NCI-H748 treated with DMSO at 0.1 percent for 48 hours (cell line): ENCODE measurements at places on chromosomes 4 and X.

- DNase-seq, result peak; percentile 35
Measured at GRCh38 chr4:74933562-74934015, 673 bp downstream of the PARM1 start.

DNA sequence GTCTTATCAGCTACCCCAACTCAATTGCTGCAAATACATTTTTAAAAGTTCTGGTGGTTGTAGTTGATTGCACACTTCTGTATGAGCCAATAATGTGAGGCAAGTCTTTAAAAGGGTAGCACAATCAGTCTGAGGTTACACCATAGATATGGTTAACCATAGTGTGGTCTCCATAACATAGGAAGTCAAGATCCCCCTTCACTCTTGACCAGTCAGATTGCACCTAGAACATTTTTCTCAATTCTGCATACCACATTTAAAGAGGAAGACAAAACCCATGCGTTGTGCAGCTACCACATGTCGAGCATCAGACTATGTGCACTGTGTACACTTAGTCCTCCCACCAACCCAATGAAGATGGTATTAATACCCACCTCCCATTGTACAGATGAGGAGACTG lies 26.5 kb upstream of the CYBB start:
- DNase-seq, result no peak

- DNase-seq, result no peak
Measured at GRCh38 chr4:82587826-82588540, 26.2 kb upstream of the TMEM150C start.

DNA sequence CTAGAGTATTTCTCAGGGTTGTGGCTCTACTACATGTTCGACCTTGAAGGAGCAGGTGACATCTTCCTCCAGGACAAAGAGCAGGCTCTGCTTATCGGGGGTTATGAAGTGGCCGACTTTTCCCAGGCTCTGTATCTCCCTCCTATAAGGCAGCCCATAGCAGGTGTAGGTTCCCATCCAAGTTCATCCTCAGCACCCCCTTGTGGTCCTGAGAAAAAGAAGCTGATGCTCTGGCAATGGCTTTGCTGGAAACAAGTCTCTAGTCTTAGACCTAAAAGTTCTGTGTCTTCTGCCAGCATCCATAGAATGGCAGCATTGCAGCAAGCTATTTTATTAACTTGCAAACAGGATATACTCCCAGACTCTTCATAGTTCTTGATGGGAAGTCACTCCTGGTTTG lies 836.6 kb upstream of the PRKX start:
- DNase-seq, result peak; percentile 5

- DNase-seq, result no peak
Measured at GRCh38 chrX:10198254-10198653, 41.5 kb downstream of the CLCN4 start.

DNA sequence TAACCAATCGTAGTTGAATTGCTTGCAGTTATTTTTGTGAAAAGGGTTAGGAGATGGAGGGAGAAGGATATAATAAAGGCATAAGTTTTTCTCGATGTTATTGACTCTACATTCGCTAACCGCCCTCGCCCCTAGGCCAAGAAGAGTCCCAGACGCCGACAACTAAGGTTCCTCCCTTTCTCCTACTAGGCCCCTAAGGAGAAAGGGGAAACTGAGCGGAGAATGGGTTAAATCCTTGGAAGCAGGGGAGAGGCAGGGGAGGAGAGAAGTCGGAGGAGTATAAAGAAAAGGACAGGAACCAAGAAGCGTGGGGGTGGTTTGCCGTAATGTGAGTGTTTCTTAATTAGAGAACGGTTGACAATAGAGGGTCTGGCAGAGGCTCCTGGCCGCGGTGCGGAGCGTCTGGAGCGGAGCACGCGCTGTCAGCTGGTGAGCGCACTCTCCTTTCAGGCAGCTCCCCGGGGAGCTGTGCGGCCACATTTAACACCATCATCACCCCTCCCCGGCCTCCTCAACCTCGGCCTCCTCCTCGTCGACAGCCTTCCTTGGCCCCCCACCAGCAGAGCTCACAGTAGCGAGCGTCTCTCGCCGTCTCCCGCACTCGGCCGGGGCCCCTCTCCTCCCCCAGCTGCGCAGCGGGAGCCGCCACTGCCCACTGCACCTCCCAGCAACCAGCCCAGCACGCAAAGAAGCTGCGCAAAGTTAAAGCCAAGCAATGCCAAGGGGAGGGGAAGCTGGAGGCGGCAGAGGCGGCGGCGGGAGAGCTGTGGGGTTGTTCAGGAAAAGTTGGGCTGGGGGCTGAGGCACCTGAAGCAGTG lies 5.9 kb downstream of the ATOH1 start:
- DNase-seq, result no peak

GRCh38 chrX:1533058-1533457 lies 3.9 kb downstream of the P2RY8 start:
- no peak for DNase-seq

DNA sequence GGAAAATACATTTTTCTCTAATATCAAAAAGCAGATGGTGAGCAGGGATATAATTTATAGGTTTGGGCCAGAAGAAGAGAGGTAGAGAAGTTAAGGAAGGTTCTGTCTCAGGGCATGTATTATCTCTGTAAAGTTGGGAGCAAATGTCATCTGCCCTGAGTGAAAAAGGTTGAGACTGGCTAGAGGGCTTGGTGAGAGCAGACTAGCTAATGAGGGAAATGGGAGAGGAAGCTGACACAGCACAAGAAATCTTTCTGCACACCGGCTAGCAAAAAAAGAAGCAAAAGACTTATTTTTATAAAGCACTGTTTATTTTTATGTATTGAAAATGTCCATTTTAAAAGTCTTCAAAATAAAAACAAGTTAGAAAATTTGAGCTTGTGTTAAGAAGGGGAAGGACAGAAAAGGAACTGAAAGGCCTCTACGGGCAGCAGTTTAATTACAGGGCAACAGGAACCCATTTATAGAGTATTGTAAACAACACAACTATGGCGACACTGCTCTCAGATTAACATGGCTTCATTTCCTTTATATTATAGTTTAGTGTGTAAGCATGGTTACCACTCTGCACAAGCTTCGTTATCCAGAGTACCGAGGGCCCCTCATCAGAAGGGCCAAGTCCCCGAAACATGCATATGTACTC lies 17.4 kb downstream of the CD40LG start:
- DNase-seq, result no peak

- peak; percentile 46 for DNase-seq
Measured at GRCh38 chr4:80266253-80266901, at the start of gene FGF5. Gene FGF5 (plus strand): TSS chr4:80266664. CDS start chr4:80266825, 161 bp downstream.

DNA sequence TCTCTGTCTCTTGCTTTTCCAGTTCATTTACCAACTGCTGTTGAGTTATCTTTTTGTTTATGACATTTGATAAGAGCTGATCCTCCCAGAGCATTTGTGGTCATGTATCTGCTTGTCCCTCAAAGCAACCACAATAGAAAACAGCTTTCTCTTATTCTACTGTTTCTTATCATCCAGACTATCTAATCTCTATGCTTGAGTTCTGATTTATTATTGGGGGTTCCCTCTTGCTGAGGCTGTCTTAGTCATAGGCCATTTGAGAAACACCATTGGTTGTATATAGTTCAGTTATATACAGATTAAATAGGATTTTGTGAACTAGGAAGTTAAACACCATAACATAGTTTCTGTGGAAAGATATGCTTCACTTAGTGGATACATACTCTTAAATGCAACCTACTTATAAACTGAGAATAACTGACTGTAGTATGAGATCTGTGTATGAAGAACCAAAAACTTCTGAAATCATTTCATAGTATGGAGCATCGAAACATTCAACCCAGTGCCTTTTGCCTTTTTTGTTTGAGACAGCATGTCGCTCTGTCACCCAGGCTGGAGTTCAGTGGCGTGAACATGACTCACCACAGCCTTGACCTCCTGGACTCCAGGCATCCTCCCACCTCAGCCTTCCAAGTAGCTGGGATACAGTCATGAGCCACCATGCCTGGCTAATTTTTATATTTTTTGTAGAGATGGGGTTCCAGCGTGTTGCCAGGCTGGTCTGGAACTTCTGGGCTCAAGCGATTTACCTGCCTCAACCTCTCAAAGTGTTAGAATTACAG lies 75.8 kb downstream of the STIM2 start:
- DNase-seq, result no peak

- DNase-seq, result no peak
Measured at GRCh38 chr4:180189666-180190065, 2053.5 kb upstream of the TENM3 start.

DNA sequence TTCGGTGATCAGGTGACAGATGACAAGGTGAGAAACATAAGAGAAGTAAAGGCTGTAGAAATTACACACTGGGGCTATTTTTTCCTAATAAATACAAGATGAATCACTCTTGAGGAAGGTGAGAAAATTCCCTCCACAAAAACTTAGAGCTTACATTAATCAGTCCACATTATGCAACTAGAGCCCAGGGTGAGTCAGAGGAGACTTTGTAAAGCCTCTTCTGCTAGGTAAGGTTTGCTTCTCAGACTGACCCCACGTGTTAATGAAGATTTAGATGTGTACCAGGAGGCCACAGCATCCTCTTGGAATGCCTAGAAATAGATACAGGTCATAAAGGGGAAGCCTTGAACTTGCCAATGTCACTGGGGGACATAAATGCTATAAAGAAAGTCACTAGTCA lies 396.0 kb upstream of the SMIM31 start:
- no peak for DNase-seq

GRCh38 chr4:143341186-143341755 lies 4.6 kb downstream of the GAB1 start:
- no peak for DNase-seq

DNA sequence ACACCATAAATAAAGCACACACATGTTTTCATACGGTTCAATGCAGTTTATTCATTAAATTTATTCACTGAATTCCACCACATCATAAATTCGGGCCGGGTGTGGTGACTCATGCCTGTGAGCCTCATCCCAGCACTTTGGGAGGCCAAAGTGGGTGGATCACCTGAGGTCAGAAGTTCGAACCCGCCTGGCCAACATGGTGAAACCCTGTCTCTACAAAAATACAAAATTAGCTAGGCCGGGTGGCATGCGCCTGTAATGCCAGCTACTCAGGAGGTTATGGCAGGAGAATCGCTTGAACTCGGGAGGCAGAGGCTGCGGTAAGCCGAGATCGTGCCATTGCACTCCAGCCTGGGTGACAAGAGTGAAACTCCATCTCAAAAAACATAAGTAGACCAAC lies 131.6 kb downstream of the PDS5A start:
- no peak for DNase-seq

DNA sequence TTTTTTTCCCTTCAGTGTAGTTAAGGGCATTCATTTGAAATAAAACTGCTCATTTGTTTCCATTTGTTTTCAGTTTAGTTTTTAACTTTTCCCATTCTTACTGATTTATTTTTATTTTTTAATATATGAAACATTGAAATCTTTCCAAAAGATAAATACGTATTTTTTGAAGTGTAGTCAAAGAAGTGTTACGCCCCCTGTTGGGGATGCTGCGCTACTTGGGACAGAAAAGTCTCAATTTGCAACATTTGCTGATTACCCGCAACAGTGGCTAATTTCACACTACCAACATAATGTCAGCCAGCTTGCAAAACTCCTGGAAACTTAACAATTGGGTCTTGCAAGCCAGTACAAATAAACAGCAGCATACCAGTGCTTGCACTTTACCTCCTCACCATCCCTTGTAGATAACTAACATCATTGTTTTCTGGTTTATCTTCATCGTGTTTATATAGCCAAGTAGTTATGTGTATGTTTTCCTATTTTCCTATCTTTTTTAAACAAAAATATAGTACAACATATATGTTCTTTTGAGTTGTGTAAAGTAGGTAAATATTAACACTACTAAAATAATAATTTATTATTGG lies 158.6 kb downstream of the STPG2 start:
- no peak for DNase-seq

- DNase-seq, result no peak
Measured at GRCh38 chr4:814312-814850, 11.5 kb downstream of the CPLX1 start.

- no peak for DNase-seq
Measured at GRCh38 chr4:10185518-10186227, 69.1 kb upstream of the WDR1 start.

DNA sequence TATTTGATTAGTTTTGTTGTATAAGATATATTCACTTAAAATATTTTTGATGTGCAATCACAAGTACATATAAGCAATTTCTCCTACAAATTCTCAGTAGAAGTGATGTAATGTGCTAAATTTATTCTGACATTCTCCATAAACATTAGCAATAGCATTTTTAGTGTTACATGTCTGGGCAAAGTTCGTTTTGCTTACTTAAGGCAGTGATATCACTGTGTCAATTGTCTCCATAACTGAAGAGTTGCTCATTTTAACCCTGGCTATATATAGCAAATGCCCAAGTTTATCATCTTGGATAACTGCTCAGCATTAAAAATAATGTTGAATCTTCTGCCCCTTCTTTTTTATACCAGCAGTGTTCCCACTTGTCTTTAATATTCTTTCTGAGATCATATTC lies 340.0 kb upstream of the NDST4 start:
- no peak for DNase-seq

DNA sequence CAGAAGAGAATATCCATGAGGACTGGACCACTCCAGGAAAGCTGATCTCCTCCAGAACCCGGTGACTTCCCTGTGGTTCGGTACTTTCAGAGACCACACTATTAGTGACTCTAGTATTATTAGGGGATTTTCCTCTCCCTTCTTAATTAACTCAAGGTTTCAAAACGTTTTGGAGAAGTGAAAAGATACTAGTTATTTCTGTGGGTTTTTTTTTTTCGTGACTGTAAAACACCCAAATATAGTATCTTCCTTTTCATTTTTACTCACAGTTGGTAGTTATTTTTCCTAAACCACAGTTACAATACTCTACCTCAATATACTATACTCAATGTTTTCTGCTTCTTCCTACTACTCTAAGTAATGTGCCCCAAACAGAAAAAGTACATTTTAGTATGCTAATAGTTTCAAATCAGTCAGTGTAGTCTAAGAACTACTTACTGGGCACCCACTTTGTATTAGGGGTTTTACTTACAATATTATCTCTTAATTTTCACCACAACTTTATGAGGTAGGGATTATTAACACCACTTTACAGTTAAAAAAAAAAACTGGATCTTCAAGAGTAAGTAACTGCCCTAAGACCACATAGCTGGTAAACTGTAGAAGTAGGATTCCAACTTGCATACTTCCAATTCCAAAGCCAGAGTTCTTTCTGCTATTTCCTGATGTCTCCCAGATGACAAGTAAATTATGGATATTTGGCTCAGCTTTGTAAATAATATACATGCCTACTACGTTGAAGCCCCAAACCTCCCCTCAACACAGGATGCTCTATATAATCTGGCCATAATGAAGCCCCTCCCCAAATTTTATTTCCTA lies 45.0 kb downstream of the SLC9A7 start:
- no peak for DNase-seq

- no peak for DNase-seq
Measured at GRCh38 chrX:133606990-133607389, 191.7 kb upstream of the GPC4 start.

GRCh38 chr4:47659342-47659741 lies 174.3 kb downstream of the ATP10D start:
- no peak for DNase-seq

GRCh38 chrX:104118765-104119164 lies 6.4 kb downstream of the ZCCHC18 start:
- peak; percentile 54 for DNase-seq
